T-helper 17 cell (primary cell): ENCODE measurements at places on chromosomes 2 and 18.

GRCh38 chr18:8356001-8356400 lies 253.2 kb upstream of the RAB12 start:
- DNase-seq: no peak

DNA sequence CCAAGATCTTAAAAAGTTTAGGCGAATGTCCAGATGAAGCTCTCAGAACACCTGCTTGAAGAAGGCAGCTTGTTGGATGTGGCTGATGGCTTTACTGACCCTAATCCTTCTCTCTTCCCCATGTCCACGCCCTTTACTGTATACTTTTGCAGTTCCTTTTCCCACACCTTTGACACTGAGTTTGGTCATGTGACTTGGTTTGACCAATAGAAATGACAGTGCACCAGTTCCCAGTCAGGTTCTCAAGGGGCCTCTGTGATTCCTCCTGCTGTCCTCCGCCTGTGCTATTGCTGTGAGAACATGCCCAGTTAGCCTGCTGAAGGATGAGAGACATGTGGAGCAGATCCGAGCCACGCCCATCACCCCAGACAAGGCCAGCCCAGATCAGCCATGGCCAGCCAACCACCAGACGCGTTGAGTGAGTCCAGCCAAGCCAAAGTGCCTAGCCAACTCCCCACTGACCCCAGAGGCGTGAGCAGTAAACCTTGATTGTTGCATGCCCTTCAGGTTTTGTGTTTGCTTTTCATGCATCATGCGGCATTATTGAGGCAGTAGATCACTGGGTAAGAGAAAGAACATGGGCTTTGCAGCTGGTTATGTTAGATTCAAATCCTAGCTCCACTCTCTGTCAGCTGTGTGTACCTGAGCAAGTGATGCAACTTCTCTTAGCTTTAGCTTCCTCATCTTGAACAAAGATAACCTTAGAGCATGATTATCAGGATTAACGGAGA lies 258.0 kb upstream of the SIX2 start:
- DNase-seq: no peak

DNA sequence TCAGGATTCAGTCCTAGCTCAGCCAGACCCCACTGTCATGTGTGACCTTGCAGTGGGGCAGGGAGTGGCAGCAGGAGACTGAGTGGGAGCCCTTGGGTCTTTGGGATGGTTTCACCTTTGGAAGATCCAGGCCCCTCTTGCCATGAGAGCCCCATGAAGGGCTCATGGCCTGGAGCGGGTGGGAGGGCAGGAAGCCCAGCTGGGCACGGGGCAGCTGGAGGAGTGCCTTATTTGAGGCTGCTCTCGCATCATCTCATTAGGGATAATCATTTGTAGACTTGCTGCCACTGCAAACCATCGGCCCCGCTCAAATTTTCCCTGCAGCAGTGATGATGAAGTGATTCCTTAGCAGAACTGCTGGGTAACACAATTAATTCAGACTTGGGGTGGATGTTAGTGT lies 73.9 kb downstream of the TGOLN2 start:
- DNase-seq: no peak

DNA sequence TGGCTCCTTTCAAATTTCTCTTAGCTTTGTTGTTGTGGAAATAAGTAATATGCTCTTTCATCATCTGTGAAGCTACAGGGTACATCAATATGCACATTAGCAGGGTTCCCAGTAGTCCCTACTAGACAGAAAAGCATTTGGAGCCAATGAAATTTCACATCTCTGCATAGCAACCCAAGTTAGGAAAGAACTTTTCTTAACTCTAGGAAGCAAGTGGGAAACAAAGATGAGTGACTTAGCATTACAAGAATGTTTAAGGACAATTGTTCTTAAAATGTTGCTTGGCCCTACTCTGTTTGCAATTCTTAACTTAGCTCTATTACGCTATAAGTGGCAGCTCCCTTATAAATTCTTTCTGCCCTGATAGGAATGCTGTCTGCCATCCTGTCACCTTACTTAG lies 39.6 kb downstream of the ZEB2 start:
- DNase-seq: no peak

DNA sequence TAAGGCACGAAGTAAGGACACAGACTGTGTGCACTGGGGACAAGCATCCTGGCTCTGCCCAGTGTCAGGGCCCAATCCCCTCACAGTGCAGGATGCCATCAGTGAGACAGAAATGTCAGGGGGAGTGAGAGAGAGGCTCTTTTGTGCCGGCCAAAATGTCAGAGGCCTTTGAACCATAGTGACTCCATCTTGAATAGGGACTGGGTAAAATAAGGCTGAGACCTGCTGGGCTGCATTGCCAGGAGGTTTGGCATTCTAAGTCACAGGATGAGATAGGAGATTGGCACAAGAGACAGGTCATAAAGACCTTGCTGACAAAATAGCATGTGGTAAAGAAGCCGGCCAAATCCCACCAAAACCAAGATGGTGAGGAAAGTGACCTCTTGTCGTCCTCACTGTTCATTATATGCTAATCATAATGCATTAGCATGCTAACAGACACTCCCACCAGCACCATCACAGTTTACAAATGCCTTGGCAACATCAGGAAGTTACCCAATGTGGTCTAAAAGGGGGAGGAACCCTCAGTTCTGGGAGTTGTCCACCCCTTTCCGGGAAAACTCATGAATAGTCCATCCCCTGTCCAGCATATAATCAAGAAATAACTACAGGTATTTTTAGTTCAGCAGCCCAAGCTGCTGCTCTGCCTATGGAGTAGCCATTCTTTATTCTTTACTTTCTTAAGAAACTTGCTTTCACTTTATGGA lies 337.4 kb downstream of the LPIN1 start:
- no peak for DNase-seq
